ENCODE measurements at places on chromosomes 7 and 10. TPM values are rescaled to one million over a fixed set of nuclear protein-coding genes. Genes with fewer than 3 reads are reported as not detected.

ANXA8 gene
- not detected for total RNA-seq

DNA sequence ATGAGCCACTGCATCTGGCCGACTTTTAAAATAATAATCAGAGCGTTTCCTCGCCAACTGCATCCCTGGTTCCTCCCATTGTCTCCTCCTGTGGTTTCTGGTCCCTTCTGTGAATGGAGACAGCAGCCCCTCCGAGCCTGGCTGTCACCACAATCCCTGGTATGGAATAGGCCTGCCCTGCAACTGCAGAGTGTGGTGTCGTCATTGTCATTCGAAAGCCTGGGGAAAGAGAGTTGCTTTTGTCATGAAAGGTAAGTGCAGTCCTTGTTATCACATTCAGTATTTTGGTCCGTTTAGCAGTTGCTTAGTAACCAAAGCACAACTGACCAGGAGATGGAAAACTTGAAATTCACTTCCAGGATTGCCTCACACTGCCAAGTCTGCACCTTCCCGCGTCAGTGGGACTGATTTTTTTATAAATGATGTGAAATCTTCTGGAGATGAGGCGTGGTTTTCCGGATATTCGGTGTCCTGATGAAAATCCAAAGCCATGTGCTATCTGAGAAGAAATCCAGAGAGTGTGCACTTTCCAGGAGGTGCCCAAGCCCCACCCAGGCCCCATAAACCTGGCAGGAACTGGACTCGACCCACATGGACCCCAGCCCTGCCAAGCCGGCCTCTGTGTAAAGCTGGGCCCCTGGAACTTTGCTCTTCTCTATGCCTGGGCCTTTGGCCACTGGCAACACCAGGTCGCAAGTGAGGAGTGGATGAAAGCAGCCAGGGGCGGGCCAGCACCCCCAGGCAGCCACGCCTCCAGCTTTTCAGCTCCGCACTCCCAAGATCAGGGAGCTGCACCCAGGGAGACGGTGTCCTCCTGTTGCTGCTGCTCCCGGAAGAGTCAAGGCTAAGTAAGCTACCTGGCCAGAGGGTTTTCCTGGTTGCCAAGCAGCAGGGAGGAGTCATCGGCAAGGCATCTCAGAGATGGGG is 133.7 kb upstream of the SH2B2 start:
- DNase-seq: peak; percentile 41

GRCh38 chr10:50416181-50416824 is 165.0 kb upstream of the ASAH2 start:
- DNase-seq: no peak

GPER1 gene
- 12.5 TPM for total RNA-seq

- no peak for DNase-seq
Observed at GRCh38 chr7:100779359-100779758, 46.0 kb downstream of the ZAN start.

DNA sequence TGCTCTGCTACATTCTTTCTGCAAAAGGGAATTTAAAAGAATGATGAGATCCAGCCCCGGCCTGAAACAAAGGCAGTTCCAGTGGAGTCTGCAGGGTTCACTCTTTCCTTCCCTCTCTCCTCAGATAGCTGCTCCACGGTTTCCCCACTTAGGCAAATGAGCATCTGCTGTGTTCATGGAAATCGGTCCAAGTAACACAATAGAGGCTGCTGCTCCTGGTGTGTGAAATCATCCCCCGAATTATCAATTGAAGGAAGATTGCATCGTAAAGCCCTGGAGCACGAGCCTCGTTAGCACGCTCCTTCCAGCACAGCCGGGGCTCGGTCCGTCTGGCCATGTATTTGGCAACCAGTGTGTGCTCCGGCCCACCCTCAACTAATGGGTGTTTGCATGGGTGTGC is 108.3 kb upstream of the DPP6 start:
- no peak for DNase-seq

DNA sequence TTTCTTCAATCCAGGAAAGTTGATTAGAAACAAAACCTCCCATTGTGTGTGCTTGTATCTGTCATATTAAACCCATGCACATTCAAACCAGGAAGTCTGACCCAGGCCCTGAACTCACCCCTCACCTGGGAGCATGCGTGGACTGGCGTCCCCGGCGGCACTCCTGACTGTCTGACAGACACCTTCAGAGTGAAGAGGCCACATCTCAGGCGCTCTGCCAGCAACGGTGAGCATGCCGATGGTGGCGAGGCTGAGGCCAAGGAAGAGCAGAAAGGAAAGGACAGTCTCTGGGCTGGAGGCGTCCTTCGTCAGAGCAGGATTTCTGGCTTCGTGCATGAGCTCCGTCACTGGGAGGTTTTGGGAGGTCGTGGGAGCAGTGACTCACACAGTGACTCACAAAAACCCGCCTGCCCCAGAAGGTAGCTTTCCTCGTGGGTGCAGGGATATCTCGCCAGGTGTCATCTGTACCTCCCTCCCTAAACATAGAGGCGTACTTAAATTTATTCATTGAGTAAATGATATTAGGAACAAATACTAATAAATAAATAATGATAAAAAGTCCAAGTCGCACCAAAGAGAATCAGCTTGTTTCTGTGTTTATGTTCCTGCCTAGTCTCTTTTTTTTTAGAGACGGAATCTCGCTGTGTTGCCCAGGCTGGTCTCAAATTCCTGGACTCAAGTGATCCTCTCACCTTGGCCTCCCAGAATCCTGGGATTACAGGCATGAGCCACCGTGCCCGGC is 13.5 kb downstream of the IQCE start:
- DNase-seq: no peak

PRPS1L1 gene
- total RNA-seq: not detected

GRCh38 chr7:48089046-48090003 is at the start of gene UPP1:
Gene UPP1, plus strand, starts transcription at chr7:48089265. Its CDS starts 5,519 bp downstream, at chr7:48094784.
- DNase-seq: peak; percentile 93

DNA sequence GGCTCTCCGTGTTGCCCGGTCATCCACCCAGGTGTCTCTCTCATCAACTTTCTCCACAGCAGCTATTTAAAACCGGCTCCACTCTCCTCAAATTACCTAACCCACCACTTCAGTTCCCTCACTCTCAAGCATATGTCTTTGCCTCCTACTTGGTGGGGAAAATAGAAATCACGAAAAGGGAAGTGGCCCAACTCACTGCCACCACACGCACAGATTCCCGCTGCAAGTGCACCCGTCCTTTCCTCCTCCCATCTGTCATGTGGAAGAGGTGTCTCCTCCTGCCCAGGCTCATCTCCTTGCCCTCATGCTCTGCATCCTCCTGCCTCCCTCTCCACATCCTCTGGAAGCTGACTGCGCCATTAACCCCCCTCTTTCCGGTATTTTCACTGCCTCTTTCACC is 80.8 kb upstream of the MKX start:
- DNase-seq: no peak

CALHM1 gene
- total RNA-seq: not detected

UTF1 gene
- total RNA-seq: not detected

DNA sequence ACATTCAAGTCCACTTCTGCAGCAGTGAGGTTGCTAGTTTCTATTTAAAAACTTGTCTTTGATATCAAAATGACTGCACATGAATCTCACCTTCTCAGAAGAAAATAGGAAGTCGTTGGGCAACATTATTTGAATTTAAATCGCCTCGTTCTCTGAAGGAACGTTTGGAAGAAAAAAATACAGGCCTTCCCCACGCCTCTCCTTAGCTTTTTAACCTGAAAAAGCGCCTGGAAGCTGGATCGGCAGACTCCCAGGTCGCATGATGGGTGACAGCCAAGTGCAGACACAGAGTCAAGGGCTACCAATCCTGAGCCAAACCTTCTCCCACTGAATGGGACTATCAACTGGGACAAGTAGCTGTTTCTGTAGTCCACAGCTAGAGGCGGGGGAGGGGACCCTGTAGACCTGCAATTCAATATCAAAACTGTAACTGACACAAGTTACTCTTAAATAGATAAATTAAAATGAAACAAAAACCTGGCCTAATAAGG is 2.2 kb downstream of the FAM53B start:
- peak; percentile 83 for DNase-seq

DNA sequence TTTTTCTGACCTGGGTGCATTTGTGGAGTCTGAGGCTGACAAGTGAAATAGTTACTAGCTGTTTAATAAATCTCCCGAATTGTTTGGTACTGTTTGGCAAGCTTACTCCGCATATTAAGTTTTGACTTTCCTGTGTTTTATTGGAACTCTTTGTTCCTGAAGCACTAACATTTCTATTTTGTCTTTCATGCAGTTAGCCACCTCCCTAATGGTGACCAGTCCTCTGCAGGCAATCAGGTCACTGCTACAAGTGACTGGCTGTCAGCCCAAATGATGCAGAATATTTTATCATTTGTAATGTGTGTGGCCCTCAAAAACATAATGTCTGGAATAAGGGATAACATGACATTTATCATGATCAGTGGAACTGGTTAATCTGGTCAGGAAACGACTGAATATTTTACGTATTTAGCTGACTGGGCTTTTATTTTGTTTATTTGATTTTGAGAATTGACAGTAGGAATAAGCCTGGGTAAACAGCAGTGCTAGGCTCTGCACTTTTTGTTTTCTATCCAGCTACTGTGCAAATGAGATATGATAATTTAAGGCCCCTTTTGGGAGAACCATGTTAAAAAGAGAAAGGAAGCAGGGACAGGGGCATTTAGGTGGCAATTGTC is 82.9 kb downstream of the ST7 start:
- no peak for DNase-seq

- DNase-seq: no peak
Observed at GRCh38 chr10:22250897-22251660, 33.3 kb upstream of the EBLN1 start.

ZNF394 gene
- total RNA-seq: 41.8 TPM

DNA sequence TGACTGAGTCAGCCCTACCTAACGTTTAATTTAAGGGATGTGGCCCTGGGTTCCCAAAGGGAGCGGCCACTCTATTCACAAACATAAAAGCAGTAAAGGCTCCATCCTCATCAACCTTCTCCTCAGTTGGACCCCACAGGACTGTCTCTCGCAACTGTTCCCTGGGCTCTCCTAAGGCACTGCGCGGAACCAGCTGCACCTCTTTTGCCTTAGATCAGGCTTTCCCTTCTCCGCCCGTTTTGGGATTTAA is 689 bp upstream of the GTPBP4 start:
- no peak for DNase-seq

DNA sequence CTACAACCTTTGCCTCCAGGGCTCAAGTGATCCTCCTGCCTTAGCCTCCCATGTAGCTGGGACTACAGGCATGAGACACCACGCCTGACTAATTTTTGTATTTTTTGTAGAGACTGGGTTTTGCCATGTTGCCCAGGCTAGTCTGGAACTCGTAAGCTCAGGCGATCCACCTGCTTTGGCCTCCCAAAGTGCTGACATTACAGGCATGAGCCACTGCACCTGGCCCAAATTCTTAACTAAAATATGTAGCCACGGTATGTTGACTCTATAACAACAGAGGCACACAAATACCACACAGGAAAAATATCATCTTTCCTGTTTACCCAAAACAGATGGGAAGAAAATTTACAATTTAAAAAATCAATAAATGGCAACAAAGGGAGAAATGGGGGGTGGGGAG is 115.8 kb downstream of the ATE1 start:
- no peak for DNase-seq

DNA sequence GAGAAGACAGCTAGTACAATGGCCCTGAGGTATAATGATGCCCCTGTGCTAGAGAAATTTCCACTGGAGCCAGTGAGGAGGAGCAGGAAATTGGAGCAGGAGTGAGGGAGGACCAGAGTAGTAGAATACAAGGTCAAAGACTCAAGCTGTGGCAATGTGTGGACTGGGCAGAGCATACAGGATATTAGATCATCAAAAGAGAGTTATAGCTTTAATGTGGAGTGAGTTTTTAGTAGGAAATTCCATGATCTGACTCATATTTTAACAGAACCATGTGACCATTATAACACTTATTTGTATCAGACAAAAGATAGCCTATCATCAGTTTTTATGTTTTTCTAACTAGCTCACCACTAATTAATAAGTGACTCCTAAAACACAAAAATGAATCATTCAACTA is 154.1 kb downstream of the DGKB start:
- no peak for DNase-seq

GRCh38 chr10:102066399-102067088 is 1.4 kb downstream of the HPS6 start:
- no peak for DNase-seq

DNA sequence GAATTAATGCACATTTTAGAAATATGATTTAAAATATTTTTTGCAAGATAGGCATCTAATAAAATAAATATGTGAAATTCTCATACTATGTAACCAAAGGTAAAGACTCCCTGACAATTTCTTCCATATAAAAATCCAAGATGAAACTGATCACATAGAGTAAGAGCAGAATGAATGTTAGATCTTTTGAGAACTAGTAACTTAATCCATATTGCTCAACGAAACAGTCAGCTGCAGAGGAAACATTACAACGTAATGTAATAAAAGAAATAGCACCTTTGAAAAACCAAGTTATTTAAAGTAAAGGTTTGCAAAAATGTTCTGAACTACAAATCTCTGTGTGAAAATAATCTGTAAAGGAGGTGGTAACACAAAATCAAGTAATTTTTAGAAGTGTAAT is 28.8 kb downstream of the HACD1 start:
- DNase-seq: no peak

DNA sequence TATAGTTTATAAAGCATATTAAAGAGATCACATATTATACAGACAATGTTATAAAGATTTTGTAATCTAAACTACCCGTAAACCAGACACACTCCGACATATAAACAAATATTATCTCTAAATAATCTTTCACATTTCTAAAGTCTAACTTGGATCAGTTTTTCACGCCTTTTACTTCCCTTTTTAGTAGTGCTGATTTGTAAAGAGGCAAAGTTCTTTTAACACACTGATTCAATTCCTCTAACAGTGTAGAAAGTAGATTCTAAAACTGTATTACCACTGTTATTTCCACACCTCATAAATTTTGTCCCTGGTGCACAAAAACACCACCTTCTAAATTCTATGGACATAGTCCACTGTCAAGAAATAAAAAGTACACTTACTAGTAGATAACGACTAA is 230.9 kb downstream of the DOCK4 start:
- no peak for DNase-seq

DNA sequence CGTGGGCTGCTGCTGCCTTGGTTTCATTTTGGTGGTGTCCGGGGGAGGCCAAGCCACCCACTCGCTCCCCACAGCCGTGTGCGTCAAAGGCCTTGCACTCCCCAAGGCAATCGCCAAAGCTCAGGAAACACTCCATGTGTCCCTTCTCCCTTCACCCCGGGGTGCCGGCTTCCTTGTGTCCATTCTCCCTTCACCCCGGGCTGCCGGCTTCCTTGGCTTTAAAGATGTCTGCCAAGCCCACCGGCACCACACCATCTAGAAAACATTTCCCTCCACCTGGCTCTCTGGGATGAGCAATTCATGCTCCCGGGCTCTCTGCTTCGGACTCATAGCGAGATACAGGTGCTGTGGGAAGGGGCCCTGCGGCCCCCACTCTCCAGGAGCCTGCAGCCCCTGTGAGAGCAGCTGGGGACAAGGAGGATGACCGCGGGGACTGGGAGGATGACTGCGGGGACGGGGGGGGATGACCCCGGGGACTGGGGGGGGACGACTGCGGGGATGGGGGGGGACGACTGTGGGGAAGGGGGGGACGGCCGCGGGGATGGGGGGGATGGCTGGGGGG is 322.1 kb downstream of the DNAJB6 start:
- DNase-seq: no peak

- peak; percentile 90 for DNase-seq
Observed at GRCh38 chr7:138738551-138739335, 37.6 kb upstream of the SVOPL start.

Data from thyroid gland (tissue), 4 donors.